ENCODE measurements at places on chromosomes 1 and 21.

- DNase-seq = no peak
These were observed 65.9 kb downstream of the CLIC6 start for GRCh38 chr21:34734696-34735095.

- DNase-seq = no peak
These were observed 659 bp downstream of the FAF1 start for GRCh38 chr1:50959303-50959912.

DNA sequence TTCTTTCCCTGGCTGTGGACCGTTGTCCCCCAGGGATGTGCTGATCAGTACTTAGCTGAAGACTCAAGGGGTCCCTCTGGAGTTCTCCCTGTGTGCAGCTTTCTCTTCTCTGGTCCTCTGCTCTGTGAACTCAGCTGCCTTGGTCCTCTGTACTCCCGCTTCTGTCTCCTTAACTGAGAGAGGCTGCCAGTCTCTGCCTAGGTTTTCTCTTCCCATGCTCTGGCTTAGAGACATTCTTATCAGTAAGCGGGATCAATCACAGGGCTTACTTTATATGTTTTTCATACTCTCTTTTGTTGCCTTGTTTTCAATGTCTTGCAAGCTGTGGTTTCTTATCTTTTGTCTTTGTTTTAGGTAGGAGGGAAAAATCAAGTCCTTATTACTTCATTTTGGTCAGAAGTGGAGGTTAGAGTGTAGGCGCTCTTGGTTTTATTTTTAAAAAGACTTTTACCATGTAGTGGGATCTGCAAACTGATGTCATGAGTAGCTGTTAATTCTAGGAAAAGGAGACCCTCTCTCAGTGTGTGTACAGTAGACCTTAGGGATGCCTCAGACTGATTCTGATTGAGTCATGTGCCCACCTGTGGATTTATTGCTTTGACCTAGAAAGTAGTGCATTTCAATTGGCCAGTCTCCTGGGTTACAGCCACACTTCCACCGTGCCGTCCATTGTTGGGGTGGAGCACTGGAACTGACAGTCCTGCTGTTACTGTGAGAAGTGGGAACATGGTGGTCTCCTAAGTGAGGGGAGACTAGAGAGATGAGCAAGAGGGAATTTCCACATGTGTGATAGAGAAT is 46.6 kb downstream of the TTC3 start:
- DNase-seq = no peak

GRCh38 chr21:42835611-42836401 is 43.5 kb downstream of the WDR4 start:
- no peak for DNase-seq

- no peak for DNase-seq
These were observed 287.6 kb downstream of the AKT3 start for GRCh38 chr1:243562473-243562872.

DNA sequence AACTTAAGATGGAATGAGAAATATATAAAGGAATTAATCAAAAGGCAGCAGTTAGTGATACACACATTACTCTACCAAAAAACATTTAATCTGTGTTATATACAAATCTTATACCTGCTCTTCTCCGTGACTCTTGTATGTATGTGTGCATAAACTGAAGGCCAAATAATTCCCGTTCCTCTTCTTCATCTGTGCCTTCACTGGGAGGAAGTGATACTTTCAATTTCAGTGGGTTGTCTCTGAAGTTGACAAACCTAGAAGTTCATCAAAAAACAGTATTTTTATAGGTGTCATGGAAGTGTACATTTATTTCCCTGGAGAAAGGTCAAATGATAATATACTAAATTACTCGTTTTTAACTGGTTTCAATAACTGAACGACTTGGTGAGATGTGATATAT is 19.3 kb downstream of the TRMT13 start:
- DNase-seq = no peak

DNA sequence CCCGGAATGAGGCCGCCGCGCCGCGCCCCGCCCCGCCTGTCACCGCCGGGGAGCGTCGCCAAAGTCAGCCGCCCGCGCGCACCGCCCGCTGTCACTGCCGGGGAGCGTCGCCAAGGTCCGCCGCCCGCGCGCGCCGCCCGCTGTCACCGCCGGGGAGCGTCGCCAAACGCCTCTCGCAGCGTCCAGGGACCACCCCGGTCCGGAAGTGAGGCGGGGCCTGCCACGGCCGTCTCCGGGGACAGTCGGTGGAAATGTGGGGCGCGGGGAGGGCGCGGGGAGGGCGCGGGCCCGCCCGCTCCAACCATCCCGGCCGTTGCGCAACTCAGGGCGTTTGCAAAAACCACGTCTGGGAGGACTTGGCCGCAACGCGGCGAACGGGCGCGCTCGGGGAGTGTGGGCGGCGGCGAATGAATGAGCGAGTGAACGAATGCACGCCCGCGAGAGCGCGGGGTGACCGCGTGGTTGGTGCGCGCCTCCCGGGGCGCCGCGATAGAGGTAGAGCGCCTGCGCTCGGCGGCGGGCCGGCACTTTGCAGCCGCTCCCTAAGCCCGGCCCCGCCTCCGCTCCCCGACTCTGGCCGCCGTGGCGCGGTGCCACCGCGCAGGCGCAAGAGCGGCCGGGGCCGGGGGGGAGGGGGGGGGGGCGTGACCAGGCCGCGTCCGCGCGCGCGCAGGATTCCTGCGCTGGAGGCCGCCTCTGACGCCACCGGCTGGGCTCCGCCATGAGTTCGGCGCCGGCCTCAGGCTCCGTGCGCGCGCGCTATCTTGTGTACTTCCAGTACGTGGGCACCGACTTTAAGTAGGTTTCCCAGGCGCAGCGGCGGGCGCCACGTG is at the start of the genes ACAP3 and PUSL1:
Gene ACAP3, minus strand, starts transcription at position 8 of the 833 bp plus-strand sequence. CDS start 115 bp downstream, outside the sequence.
Gene PUSL1, plus strand, starts transcription at position 675 of the 833 bp plus-strand sequence. Its CDS starts 47 bp downstream, at position 722.
- DNase-seq = peak; percentile 75

GRCh38 chr1:42784547-42784945 is 245 bp upstream of the TMEM269 start:
- DNase-seq = no peak

DNA sequence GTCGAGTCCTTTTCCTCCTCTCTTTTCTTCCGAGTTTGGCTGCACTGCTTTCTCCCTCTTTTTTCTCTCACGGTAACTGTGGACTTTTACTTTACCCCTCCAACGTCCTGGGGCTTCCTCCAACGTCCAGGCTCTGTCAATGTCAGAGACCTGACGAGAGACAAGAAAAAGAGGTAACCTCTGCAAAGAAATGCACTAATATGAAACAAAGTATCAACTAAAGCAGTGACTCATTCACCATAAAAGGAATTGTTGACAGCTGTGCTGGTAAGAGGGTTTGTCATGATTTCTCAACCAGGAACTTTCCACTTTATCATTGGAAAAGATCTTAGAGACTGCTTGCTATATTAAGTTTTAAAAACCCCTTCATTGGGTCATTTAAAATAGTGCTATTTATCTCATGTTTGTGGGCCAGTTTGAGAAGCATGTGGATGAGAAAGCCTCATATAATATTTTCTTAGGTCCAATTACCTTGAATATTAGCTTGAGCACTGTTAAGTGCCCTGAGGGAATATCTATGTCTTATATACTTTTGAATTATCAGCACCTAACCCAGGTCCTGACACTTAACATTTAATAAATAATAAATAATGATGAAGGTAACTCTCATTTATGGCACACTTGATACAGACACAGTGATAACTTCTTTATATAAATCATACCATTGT is at the start of gene GBP2:
Gene GBP2, minus strand, starts transcription at position 202 of the 668 bp plus-strand sequence. CDS start 4,148 bp downstream, outside the sequence.
- DNase-seq = no peak

GRCh38 chr1:154344977-154345837 is 19.9 kb downstream of the ATP8B2 start:
- DNase-seq = peak; percentile 65

GRCh38 chr1:30928171-30928570 is 19.6 kb upstream of the SDC3 start:
- no peak for DNase-seq

DNA sequence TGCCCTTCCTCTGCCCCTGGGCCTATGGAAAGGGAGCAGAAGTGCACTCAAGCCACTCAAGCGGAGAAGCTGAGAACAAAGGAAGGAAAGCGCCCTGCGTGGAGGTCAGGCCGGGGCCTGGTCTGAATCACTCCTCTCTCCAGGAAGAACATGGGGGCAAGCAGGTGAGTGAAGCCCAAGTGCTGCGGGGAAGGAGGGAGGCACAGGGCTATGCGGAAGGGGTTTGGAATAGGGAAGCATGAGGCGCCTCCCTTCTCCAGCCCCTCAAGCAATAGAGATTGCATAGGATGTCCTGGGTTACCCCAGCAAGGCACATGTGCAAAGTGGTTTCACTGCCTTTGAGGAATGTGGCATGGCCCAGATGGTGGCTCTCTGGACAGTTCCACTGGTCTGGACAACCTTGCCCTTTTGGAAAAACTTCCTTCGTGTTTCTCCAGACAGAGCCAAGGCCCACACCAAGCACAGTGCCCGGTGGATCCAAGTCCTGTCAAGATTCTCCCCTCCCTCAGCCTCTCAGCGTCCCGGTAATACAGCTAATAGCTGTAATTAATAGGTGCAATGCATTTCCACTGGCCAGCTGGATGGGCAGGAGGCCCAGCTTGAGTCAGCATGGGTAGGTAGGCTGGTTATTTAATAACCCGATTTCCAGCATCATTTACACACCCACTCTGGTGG is 13.7 kb downstream of the BLACAT1 start:
- no peak for DNase-seq

- no peak for DNase-seq
These were observed 17.2 kb downstream of the TADA1 start for GRCh38 chr1:166858726-166859419.

GRCh38 chr1:55831759-55832158 is 616.6 kb upstream of the USP24 start:
- DNase-seq = no peak

- no peak for DNase-seq
These were observed 65.3 kb downstream of the SUSD4 start for GRCh38 chr1:223298701-223299100.

DNA sequence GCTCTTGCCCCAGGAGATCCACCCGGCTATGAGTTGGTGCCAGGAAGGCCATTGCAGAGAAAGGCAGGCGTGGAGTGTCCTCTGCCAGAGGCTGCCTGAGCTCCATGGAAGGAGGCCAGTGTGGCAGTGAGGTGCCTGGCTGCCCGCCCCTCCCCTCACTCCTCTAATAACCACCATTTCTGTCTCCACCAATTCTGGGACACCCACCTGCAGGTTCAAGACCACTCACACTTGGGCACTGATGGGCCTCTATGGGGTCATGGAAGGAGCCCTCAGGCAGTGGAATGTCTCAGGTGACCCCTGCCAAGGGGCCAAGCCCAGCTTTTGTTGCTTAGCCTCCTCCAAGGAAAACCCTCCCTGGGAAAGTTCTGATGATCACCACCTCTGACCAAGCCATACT is 731.6 kb downstream of the MATN1 start:
- no peak for DNase-seq

DNA sequence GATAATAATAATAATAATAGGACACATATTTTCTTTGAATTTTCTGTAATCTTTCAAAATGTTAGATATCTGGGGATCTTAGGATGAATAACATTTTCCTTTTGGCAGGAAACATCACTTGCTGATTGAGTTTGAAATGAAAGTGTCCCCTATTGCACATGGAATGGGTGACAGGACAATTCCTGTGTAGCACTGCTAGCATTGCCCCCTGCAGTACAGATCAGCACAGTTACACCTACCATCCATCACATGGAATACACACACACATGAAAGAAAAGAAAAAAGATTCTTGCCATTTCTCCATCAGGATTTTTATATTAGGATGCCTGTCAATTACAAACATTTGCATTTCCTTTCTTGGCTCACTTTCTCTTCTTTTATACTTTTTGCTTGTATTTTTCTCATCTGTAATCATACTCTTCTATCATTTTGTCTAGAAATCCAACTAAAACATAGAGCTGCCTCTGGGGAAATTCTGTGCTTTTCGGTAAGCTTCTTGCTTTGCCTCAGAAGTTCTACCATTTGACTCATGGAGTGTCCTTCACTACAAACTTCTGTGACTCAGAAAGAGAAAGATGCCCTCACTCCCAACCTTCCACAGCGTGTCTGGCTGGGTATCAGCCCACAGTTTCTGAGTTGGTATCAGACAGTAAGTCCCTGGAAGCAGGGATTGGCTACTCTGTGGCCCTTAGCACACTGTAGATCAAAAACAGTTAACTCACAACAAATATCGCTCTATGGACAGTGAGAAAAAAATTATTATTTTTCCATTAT is 641.2 kb downstream of the PTPRC start:
- DNase-seq = no peak

DNA sequence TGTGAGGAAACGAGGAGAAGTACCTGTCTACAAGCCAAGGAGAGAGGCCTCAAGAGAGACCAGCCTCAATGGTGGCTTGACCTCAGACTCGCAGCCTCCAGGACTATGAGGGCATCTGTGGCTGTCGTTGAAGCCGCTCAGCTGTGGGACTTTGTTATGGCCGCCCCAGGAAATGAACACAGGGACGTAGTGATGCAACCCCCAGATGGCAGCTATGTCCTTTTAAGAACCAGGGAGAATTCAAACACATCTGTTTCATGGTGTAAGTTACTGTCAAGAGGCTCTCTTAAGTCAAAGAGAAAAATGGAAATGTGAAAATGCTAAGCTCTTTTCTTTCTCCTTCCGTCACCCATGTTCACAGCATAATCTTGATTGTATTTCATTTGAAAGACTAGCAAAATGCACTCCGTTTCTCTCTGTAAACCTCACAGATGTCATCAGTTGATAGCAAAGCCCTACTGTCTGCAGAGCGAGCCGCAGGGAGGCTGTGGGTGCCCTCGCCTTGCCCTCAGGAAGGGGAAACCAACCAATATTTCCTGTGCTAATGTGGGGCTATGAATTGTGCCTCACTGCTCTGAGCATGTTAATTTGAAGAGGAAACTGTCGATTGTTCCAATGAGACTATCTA is 21.3 kb downstream of the UBASH3A start:
- DNase-seq = peak; percentile 60

GRCh38 chr1:223222377-223222776 is 79.3 kb upstream of the TLR5 start:
- DNase-seq = no peak

DNA sequence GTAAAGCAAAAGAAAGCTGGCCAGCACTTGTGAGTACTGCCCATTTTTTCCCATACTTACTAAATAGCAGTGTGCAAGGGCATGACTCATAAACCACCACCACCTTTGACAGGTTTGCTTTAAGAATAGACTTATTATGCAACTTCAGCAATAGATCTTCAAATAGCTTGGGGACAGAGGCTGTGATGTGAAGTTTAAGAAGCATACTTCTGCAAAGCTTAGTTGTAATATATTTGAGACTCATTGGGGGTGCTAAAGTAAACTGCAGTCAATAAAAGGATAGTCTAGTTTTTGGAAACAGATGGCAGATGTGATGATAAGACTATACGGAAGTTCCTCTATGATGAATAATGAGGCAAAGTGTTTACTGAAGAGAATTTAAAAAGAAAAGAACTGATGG is 210.0 kb downstream of the PLA2G4A start:
- no peak for DNase-seq

- DNase-seq = no peak
These were observed 110.5 kb downstream of the TOMM20 start for GRCh38 chr1:235018161-235018560.
